ENCODE measurements at places on chromosomes 1 and 21.

DNA sequence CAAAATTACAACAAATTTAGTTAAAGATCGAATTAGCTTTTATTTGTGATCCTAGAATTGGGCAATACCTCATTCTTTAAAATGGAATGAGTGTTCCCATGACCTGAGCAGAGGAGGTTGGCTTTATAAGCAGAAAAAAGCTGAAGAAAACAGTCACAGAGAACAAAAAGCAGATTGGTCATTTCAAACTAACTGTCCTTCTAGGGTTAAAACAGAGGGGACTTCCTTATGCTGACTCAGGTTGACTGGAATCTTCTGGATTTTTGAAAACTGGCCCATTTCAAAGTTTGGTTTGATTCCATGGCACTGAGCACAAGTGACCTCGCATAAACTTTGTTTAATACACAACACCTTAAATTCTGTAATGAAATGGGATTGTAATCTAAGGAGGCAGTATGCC, 17.6 kb downstream of the NFASC start:
- no peak for DNase-seq

DNA sequence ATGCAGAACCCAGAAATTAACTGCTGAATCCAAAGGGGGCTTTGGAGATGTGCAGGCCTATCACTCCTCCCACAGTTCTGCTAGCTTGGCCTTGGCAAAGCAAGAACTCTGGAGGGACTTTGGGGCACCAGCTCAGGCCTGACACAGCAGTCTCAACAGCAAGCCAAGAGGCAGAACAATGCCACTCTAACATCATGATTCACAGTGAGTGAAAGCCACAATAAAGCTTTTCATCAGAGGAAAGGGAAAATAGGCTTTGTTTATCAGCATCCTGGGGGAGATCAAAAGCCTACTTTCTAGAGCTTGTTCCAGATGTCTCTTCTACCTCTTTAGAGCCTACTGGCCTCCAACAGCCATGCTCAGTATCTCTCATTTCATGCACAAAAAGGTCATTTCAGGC, 283.4 kb downstream of the KCNH1 start:
- DNase-seq: no peak

DNA sequence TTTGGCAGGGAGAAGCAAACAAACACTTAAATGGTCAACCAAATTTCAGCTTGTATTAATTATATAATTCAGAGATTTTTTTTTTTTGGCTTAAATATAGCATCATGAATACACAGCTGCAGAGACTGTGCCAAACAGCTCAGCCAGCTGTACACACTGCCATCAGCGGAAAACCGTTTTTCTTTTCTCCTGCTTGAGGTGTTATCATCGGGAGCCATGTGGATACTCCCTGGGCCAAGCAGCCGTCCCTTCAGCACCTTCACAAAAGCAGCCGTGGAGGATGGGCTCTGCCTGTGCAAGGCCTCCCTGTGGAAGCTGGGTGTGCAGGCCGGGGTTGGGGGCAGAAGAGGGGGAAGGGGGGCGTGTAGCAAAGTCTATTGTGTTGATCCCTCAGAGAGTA, 85.0 kb downstream of the NUF2 start:
- DNase-seq: no peak

DNA sequence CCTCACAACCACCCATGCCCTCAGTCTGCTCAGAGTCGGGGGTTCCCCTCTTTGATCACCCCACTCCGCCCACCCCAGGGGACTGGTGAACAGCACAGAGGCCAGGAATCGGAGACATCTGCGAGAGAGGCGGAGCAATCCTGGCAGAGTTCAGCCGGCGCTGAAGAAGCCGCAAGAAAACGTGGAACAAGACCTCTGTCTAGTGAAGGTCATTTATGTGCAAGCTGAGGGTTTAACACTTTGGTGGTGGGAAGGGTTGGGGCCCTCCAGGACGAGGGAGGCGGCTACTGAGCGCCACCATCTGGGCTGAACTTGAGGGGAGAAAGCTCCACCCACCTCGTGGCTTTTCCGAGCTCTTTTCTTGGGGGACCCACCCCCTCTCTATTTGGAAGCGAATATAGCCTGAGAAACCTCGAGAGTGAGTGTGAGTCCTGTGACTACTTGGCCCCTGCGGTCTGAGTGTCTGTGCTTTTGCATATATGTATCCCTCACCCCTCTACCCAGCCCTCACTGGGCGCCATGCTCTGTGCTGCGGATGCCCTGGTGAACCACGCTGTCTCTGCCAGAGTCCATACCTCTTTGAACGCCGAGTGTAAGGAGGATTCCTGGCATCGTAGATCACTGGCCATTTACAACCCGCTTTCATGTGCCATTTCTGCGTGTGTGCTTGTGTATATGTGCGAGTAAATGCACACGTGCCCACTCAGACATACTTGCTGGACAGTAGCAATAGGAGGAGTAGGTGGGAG, 1.2 kb upstream of the EPHA10 start:
- no peak for DNase-seq

DNA sequence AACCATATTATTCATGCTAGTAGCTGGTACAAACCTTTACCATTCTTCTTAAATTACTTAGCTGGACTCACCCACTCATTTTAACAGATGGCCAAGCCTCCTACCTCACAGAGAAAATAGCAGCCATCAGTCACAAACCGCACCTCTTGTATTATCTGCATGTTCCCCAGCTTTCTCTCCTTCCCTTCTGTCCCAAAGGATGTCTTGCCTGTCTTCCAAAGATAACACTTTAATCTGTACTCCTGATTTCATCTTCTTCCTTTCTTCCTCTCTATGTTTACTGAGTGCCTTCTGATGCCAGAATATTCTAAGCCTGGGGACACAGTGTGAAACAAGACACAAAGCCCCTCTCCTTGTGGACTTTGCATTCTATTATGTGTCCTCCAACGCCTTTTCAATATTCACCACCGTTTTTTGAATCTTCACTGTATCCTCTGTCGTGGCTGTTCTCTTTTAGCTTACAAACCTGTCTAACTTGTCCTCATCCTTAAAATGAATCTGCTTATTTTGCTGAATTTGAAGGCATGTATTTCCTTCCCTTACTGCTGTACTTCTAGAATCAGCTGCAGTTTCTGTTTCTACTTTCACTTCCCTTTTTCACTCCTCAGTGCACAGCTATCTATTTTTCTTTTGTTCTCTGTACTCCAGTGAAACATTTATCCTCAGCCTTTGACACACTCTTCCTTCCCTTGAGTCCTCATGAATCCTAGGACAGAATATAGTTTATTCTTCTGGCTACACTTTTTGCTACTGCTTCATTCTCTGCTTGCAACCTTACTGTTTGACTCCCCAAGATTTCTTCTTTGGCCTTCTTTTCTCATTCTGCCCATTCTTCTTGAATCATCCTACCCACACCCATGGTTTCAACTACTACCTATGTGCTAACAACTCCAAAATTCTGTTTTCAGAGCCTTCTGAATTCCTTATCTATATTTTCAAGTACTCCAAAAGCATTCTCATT, 216.9 kb upstream of the SAMSN1 start:
- no peak for DNase-seq

- no peak for DNase-seq
These were observed 71.1 kb upstream of the AKT3 start for GRCh38 chr1:243921111-243921510.

DNA sequence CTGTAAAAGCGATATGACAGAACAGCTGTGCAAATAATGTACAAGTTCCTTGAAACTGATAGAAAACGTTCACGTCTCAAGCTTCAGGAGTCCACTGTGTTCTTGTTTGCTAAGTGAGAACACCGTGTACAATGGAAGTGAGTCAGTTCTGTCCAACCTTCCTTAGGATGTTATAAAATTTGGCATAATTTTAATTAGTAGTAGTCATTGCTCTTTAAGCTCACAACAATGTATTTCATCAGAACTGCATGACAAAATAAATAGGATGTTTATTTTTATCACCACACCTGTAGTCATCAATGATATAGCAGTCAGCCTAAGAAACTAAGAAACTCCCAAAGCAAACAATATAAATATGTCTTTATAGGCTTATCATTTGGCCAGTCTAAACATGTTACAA, 53.0 kb downstream of the RGS2 start:
- no peak for DNase-seq

- DNase-seq: no peak
These were observed 143.3 kb downstream of the DYRK1A start for GRCh38 chr21:37509802-37510393.

- no peak for DNase-seq
These were observed 8.0 kb downstream of the PDXK start for GRCh38 chr21:43726686-43727518.

- DNase-seq: no peak
These were observed 655.9 kb downstream of the PTPRU start for GRCh38 chr1:29892247-29892646.

DNA sequence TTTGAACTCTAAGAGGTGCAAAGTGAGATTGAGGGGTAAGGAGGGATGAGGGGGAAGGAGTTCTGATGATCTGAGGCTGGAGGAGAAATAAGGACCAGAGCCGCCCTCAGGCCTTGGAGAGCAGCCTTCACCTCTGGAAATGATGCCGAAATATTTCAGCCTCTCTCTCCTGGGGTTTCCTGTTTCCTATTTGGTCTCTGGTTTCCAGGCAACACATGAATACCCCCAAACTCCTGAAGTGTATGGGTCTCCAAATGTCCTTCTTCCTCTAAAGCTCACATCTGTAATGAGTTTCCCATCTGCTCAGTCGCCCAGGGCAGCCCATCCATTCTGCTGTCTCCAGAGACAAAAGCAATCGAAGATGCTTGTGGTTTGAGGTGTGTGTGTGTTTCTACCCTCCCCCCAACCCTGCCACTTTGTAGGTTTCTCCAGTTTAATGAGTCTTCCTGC, 52.0 kb upstream of the FAM20B start:
- DNase-seq: no peak

GRCh38 chr1:17953921-17954320, 153.7 kb upstream of the IGSF21 start:
- DNase-seq: no peak

DNA sequence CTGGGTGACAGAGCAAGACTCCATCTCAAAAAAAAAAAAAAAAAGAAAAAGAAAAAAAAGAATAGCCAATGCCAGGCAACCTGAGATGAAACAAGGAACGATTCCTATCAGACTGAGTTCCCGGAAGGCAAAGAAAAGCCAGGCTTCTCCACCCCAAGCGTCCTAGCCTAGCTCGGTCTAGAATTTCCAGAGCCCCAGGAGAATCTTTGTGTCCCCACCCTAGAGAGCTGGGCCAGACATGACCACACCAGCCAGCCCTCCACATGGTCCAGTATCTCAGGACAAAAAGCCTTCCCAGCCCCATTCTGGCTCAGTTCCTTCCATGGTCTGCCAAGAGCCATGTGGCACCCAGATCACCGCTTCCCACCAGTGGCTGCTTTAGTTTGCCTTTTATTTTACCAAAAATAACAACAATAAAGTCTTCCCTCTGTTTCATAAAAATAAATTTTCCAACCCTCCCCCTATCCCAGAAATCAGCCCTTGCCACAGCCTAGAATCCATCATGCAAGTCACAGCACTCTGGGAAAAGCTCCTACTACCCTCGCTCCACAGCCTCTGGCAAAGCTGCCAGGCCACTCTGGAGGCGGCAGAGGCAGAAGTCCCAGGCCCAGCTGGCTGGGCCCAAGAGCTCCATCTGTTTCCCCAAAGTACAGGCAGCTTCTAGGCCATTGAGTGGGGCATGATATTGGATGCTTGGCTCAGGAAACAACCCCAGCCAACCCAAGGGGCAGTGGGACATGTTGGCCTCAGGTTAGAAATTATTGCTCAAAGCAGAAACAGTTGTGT, 3.5 kb upstream of the MKNK1 start:
- no peak for DNase-seq

GRCh38 chr1:204307334-204307883, 52.3 kb downstream of the PLEKHA6 start:
- no peak for DNase-seq

- no peak for DNase-seq
These were observed 1.6 kb downstream of the PHC2 start for GRCh38 chr1:33429332-33429731.

- no peak for DNase-seq
These were observed 11.2 kb upstream of the SNAPIN start for GRCh38 chr1:153647346-153647714.

DNA sequence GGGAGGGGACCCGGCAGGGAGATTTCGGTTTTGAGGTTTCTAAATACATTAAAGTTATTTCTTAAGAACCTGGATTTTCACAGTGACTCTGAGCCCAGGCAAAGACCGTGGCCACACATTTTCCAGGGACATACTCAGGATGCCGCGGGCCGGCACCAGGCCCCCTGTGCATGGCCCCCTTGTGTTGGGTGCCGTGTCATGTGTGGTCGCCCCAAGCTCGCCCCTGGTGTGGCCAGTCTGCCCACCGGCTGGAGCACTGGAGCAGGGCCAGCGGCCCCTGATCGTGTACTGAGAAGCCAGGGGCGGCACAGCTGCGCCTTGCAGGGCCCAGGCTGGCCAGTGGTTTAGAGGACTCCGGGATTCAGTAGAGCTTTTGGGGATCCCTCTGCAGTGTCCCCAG, 26.6 kb downstream of the ARHGEF16 start:
- DNase-seq: no peak

GRCh38 chr1:159854693-159855192, 7.7 kb downstream of the VSIG8 start:
- peak; percentile 44 for DNase-seq

GRCh38 chr1:156083800-156084790, 1.8 kb upstream of the MEX3A start:
- no peak for DNase-seq

Measured in T-helper 9 cell (primary cell).